ENCODE measurements at places on chromosomes 1 and 21. TPM values are rescaled to one million over a fixed set of nuclear protein-coding genes. Genes with fewer than 3 reads are reported as not detected.

Gene TSPEAR
- total RNA-seq, result not detected

Gene FHAD1
- not detected for total RNA-seq

Gene MFN2
- total RNA-seq, result 64.6 TPM

Gene EDARADD
- 0.59 TPM for total RNA-seq

Gene NBPF20
- 4.9 TPM for total RNA-seq

Gene SPATA21
- total RNA-seq, result not detected

Gene FAM20B
- total RNA-seq, result 39.0 TPM

Gene AJAP1
- 0.35 TPM for total RNA-seq

Gene PGBD5
- 1.1 TPM for total RNA-seq

Gene OR2G6
- total RNA-seq, result not detected

Gene C1QTNF12
- total RNA-seq, result 3.8 TPM

Gene ECM1
- 19.8 TPM for total RNA-seq

Gene DENND2D
- not detected for total RNA-seq

Gene ESRRG
- total RNA-seq, result not detected

Gene CFHR3
- 0.42 TPM for total RNA-seq

Gene FCN3
- total RNA-seq, result not detected

Gene PTCH2
- 1.4 TPM for total RNA-seq

Gene RGS13
- not detected for total RNA-seq

DNA sequence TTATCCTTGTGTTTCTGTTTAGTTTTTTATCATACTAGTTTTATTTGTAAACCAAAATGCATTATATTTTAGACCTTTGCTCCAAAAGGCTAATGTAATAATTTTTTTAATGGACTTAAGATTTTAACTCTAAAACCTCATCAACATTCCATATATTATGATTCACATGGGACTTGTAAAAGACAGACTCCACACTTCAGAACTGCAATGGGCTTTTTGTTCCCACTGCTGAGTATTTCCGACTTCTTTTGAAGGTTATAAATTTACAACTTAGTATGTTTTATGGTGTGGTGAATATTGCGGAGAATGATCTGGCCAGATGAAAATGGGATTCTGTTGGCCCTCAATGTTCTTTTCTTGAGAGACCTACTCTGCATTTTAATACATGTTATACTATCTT, 678.5 kb downstream of the USP25 start:
- no peak for DNase-seq

DNA sequence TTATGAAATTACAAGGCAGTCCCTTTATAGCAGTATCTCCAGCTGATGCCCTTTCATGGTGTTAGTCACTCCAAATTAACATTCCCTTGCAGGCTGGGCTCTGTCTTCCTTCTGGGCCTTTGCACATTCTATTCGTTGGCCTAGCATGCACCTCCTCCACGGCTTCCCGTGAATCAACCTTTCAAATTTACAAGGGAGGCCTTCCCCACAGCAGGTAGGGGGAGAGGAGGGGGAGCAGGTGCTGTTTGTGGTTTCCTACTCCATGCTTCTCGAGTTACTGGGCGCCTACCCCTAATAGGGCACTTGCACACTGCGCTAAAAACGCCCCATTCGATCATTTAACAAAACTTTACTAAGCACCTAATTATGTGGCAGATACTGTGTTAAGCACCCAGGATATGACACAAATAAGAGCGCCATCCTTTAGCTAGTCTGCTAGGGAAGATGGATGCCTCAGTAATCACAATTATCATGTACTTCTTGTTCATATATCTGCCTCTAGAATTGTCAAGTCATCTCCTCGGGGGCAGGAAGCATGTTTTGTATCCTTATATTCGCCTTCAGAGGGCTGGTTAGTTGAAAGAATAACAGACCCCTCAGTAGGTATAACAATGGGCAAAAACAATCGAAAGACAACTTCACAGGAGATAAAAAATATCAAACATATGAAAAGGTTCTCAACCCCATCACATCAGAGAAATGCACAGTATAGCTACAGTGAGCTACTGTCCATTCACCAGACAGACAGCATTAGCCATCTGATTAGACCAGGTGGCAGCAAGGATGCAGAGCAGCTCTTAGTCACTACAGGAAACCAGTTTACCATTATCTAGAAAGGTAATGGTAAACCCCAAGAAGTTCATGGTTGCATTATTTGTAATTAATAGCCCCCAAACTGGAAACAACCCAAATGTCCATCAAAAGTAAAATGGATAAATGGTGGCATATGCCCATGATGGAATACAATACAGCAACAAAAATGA, 1.7 kb upstream of the ADAR start:
- no peak for DNase-seq

DNA sequence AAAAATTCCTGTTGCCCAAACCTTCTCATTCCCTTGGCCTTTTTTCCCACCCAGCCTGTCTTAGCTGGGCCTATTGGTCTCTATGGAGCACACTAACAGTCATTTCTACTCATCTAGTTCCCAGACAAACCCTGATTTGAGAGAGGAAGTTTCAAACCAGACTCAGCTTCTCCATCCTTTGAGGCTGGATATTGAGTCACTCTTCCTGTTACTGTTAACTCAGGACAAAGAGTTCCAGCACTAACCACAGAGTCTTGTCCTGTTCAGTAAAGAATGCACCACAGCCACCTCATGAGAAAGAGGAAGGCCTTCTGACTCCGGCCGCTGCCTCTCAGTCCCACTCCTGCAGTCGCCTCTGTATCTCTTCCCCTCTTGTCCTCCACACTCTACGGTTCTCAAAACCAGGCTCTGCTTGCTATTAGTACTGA, 137.8 kb downstream of the PTPRC start:
- no peak for DNase-seq

- DNase-seq, result no peak
Measured at GRCh38 chr1:178684542-178685000, 40.5 kb upstream of the RALGPS2 start.

GRCh38 chr1:199545780-199546179, 481.7 kb upstream of the NR5A2 start:
- no peak for DNase-seq

- no peak for DNase-seq
Measured at GRCh38 chr1:95604771-95605170, 370.8 kb downstream of the RWDD3 start.

DNA sequence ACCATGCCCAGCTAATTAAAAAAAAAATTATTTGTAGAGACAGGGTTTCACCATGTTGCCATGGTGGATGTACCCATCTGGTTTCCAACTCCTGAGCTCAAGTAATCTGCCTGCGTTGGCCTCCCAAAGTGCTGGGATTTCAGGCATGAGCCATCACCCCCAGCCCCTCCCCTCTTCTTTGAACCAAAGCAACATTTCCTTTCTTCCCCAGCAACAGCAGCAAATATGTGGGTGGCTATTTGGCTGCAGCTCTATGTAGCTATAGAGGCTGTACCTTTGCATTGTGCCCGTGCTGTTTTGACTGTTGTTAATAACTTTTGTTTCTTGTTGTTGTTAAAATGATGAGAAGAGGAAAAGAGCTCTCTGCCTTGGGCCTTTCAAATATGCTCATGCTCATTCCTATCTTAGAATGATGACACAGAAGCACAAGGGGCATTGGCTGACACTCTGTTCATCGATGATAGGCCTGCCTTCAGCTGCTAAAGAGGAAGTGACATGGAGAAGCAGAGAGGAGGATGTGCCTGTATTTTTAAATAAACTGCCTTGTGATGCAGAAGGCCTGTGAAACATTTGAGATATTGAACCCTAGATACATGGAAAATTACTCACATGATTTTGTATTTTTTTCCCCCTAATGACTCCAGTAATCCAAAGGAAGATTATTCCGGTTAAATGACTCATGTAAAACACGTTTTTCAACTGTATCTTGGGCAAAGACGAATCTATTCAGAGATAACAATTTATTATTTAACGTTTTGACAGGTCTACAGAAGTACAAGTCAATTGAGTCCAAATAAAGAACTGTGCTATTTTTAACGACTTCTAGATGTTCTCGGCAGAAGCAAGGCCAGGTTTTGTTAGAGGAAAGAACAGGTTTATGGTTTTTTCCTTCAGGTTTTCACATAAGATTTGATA, 20.5 kb upstream of the XPR1 start:
- DNase-seq, result no peak

- no peak for DNase-seq
Measured at GRCh38 chr1:77245830-77246229, 26.6 kb upstream of the PIGK start.

GRCh38 chr1:187276677-187277076, 447.9 kb downstream of the PLA2G4A start:
- no peak for DNase-seq

- no peak for DNase-seq
Measured at GRCh38 chr1:66211521-66211920, 322.4 kb upstream of the SGIP1 start.

- no peak for DNase-seq
Measured at GRCh38 chr21:25967181-25967900, 203.2 kb downstream of the APP start.

- peak; percentile 85 for DNase-seq
Measured at GRCh38 chr1:21896652-21897532, 40.2 kb downstream of the HSPG2 start.

- no peak for DNase-seq
Measured at GRCh38 chr1:172429331-172430127, 9.0 kb downstream of the C1orf105 start.

- DNase-seq, result no peak
Measured at GRCh38 chr1:30444850-30445249, 278.5 kb downstream of the MATN1 start.

GRCh38 chr1:64590316-64590715, 120.4 kb downstream of the CACHD1 start:
- no peak for DNase-seq

GRCh38 chr1:237740846-237741245, 149.9 kb downstream of the ZP4 start:
- DNase-seq, result no peak

DNA sequence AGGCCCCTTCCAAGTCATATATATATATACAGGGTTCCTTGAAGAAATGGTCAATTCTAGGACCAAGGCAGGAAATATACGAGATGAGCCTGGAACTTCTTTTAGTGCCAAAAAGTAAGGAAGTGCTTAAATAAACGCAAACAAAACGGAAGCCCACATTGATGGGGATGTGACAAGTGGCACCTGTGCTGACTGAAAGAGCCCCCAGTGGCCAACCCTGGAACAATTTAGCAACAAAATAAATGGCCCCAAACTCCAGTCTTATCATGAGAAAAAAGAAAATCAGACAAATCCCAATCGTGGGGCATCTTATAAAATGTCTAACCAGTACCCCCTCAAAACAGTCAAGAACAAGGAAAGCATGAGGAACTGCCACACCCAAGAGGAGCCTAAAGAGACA, 17.7 kb downstream of the PLA2G5 start:
- no peak for DNase-seq

GRCh38 chr1:25096307-25097150, 135.8 kb downstream of the SYF2 start:
- no peak for DNase-seq

DNA sequence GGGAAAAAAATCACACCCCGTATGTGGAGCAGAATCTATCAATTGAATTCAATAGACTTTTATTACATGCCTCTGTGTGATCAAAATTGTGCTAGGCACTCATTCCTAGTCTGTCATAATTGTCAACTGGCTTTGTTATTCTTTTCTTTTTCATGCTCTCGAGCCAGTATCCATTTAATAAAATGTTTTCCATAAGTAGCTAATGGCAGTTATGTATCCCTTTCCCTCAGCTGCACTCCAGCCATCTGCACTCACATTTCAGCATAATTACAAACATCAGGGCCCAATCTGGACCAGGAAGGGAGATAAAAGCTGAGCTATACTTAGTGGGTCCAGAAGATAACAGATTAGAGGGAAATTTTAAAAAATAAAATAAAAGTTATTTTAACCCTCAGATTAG, 15.9 kb downstream of the RGS5 start:
- no peak for DNase-seq

- DNase-seq, result no peak
Measured at GRCh38 chr1:97960470-97960869, 39.6 kb upstream of the DPYD start.

GRCh38 chr21:38989745-38990423, 184.2 kb downstream of the ETS2 start:
- no peak for DNase-seq

- peak; percentile 94 for DNase-seq
Measured at GRCh38 chr1:109546311-109547109, 1.9 kb upstream of the GNAI3 start.

DNA sequence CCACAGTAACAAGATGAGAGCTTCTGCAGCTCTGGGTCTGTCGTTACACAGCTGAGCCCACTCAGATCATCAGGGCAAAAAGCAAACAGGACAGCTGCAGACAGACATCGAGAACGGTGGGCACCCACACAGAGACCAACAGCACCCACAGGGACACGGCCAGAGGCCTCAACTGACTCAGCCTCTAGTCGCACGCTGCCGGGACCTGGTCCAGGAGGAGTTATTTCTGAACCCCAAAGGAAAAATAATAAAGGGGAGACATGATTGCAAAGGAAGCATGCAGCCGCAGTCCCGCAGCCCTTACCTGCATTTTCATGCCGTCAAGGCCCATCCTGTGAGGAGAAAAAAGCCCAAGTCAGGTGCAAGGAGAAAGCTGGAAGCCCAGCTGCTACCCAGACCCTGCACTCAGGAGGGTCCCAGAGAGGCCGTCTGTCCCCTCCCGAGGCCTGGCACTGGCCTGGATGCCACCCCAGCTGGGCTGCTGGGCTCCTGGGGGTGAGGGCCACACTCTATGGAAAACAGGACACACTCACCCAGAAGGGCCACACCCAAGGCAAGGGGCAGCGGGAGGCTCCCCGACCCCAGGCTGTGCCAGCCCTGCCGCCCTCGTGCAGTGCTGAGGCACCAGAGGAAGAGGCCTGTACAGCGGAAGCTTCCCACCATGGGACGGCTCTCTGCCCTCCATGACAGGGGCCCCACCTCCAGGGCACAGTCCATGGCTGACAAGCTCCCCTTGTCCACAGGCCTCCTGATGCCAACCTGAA, 15.7 kb downstream of the LSS start:
- no peak for DNase-seq

GRCh38 chr1:153531638-153532037, 4.2 kb downstream of the S100A6 start:
- DNase-seq, result no peak

GRCh38 chr21:35478161-35479064, 429.3 kb upstream of the RUNX1 start:
- DNase-seq, result no peak

DNA sequence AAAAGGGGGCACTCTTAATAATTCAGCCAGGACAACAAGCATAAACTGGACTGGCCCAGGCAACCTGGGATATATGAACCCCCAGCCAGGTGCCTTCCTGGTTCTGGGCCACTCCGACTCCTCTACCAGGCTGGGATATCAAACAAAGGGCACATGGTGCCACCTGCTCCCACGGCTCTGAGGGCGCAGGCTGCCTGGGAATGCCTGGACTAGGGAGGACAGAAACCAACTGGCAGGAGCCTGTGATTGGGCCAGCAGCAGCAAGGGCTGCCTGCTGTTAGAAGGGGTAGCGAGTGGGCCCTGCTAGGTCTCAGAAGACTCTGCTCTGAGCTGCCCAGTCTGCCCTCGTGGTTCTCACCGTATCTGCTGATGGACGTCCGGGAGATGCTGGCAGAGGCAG, 123.2 kb upstream of the CD34 start:
- DNase-seq, result no peak

DNA sequence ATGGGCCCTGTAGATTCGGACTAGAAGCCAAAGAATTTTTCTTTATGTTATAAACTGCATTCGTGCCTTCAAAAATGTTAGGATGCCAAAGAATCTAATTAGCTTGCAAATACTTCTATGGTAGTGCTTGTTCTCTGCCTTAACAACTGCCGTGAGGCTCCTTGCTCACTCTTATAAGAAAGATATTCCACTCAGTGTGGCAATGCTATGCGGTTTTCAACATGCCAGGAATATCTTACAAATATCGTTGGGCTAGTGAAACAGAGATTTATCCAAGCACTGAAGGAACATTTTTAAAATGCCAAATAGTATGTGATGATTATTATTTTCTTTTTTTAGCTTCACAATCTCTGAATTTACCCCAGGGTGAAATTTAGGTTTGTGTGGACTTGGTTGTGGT, 198.2 kb downstream of the GREM2 start:
- no peak for DNase-seq

All from osteocyte (in vitro differentiated cells).